T1000 (cell line): ENCODE measurements at places on chromosomes 3 and 15.

GRCh38 chr15:47872869-47873432, 155.6 kb downstream of the SEMA6D start:
- no peak for DNase-seq

DNA sequence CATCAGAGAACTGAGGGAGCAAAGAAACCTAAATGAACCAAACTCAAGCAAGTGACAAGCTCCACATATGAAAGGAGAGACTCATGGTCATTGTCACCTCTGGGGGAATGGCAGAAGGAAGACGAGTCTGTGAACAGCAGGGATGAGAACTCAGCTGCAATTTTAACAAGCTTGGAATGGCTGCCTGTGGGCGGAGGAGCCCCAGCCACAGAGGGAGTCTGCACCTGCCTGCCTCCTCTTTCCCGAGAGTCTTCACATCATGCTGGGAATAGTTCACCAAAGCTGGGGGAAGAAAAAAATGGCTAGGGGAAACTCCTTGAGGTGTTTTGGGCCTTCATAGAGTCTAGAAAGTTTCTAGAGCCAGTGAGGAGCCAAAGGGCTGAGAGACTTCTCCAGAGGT, 21.3 kb upstream of the BHLHE40 start:
- no peak for DNase-seq

GRCh38 chr15:40933517-40933902, 4.4 kb downstream of the DLL4 start:
- DNase-seq = no peak

- no peak for DNase-seq
Measured at GRCh38 chr15:83533410-83533962, 86.3 kb downstream of the SH3GL3 start.

- no peak for DNase-seq
Measured at GRCh38 chr3:156948402-156949210, 122.5 kb downstream of the LEKR1 start.

DNA sequence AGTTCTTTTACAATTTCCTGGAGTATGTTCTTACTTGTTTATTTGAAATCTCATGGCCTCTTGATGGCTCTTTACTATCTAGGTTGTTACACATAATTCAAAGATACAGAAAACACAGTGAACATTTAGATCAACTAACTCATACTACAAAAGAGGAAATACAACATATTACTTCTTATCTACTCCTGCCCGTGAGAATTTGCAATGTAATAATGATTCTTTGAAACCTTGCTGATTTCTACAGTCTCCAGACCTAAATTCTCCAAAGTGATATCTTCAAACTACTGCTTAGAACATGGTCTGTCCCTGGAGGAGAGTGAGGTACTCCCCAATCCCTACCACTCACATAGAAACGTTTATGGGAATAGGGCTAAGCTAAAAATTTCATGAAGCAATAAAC, 29.9 kb upstream of the GOLGA8B start:
- no peak for DNase-seq

GRCh38 chr3:260898-261297, 64.3 kb downstream of the CHL1 start:
- DNase-seq = no peak

- DNase-seq = no peak
Measured at GRCh38 chr3:39750712-39751111, 58.7 kb upstream of the MYRIP start.

DNA sequence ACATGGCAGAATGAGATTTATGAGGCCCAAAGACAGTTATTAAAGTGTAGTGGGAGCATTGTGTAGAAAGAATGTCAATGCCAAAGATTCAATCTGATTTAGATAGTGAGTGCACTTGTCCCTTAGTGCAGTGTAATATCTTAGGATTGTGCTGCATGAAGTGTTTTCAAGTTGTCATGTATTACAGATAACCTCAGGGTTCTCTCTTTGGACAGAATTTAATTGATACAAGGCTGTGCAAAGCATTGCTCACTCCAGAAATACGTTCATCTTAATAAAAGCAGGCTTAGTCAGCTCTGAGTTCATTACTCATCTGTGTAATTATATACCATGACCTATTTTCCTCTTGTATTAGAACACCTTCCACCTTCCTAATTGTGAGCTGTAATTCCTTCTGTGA, 16.0 kb upstream of the GPR171 start:
- no peak for DNase-seq

- DNase-seq = no peak
Measured at GRCh38 chr3:45640091-45640507, 45.5 kb downstream of the LIMD1 start.

DNA sequence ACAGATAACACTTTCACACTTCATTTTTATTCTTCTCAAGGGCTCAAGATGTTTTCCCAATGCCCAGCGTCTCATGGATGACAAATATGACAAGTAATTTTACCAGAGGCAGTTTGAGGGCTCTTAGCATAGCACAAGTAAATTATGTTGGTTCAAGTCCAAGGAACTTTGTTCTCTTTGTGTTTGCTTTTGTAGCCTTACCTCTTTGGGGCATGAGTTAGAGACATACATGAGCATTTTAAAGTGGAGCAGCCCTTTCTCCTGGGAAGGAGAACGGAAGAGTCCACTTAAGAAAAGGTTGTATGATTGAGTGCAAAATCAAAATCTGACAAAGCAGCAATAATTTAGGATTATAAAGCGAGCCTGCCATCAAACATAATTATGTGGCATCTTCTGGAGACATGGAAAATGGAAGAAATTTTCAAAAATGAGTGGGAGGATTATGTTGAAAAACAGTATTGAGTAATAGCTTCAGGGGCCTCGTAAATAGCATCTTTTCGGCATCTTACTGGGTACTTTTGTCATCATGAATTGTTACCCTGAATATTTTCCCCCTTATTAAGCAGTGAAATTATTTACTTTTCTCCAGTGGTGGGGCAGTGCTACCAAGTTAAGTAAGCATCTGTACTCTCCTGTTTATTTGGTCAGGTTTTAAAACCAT, 65.9 kb downstream of the PGPEP1L start:
- DNase-seq = no peak

DNA sequence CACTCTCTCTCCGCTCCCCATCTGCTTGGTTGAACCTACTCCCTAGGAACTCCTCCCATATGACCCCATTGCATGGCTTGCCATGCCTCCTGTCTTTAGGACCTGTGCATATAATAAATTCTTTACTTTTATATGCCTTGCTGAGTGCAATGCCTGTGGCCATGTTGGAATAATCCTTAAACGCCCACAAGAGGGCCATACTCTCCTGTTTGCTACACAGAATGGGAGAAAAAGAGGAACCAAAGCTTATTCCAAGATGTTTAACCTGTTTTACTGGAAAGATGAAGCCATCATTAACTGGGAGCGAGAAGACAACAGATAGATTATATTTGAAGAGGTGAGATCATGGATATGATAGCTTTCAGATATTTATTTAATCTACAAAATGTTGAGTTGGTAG, 1097.8 kb downstream of the NAALADL2 start:
- no peak for DNase-seq
